ENCODE measurements at places on chromosomes 2 and 18.

- H3K4me3 ChIP-seq: no peak overlapping the region
- no peak for DNase-seq
- H3K27ac ChIP-seq: no peak overlapping the region
- H3K36me3 ChIP-seq: no peaks in the 10 kb centered on the region
Measured at GRCh38 chr18:64183665-64184064, 34.8 kb upstream of the LINC00305 start.

GRCh38 chr2:232973796-232974195, 39.3 kb downstream of the NGEF start:
- no peaks in the 10 kb centered on the region for H3K36me3 ChIP-seq
- H3K4me3 ChIP-seq: no peak overlapping the region
- DNase-seq: no peak
- no peaks in the 10 kb centered on the region for H3K27me3 ChIP-seq
- H3K27ac ChIP-seq: no peak overlapping the region

GRCh38 chr2:149152469-149152953, 114.0 kb downstream of the LYPD6B start:
- no peak overlapping the region for H3K4me3 ChIP-seq
- DNase-seq: no peak
- H3K4me1 ChIP-seq: no peaks in the 10 kb centered on the region
- H3K36me3 ChIP-seq: no peaks in the 10 kb centered on the region

- no peaks in the 10 kb centered on the region for H3K27me3 ChIP-seq
- no peak overlapping the region for H3K4me3 ChIP-seq
- no peak overlapping the region for H3K27ac ChIP-seq
- no peaks in the 10 kb centered on the region for H3K36me3 ChIP-seq
Measured at GRCh38 chr2:56309626-56310170, 125.9 kb downstream of the CCDC85A start.

DNA sequence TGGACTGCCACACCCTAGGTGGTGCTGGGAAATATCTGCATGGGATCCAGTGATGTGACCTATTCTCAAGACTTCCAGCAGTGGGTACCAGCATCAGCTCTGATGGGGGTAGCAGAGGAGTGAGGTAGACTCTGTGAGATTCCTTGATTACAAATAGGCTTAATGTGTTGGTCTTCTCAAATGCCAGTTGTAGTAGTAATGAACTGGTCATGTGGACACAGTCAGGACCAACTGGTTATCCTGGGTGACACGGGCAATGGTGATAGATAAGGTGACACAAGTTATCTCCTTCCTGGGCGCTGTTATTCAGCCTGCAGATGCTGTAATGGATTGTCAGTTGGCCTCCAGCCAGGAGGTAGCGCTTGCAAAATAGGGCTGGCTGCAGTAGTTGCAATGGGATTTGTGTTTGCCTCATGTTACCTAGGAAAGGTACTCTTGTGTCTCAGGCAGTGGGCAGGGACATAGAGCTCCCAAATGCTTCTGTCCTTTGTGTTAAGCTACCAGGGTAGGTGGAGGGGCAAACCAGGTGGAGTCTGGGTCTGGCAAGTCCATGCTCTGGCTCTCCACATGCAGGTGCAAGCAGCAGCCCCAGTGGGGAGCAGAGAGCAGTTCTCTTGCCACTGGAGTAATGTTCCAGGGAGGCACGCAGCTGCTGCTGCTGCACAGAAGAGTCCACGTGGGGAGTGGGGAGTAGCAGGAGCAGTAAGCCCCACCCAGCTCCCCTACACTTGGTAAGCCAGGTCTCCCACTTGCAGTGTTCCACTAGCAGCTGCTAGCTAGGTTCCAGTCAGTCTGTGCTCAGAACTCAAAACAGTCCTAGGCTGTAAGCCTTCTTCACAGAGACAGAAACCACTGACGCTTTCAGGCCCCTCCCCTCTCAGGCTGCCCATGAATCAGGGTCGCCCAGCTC, 505.4 kb upstream of the DDX18 start:
- no peak overlapping the region for H3K27ac ChIP-seq
- H3K4me1 ChIP-seq: no peaks in the 10 kb centered on the region
- no peak for DNase-seq
- H3K36me3 ChIP-seq: no peaks in the 10 kb centered on the region
- H3K4me3 ChIP-seq: no peak overlapping the region

- peaks cover 35% of the 10 kb centered on the region for H3K36me3 ChIP-seq
- H3K27ac ChIP-seq: no peak overlapping the region
- no peak for DNase-seq
- H3K4me1 ChIP-seq: no peaks in the 10 kb centered on the region
- H3K4me3 ChIP-seq: no peak overlapping the region
Measured at GRCh38 chr18:63402246-63403162, 19.8 kb downstream of the VPS4B start.

DNA sequence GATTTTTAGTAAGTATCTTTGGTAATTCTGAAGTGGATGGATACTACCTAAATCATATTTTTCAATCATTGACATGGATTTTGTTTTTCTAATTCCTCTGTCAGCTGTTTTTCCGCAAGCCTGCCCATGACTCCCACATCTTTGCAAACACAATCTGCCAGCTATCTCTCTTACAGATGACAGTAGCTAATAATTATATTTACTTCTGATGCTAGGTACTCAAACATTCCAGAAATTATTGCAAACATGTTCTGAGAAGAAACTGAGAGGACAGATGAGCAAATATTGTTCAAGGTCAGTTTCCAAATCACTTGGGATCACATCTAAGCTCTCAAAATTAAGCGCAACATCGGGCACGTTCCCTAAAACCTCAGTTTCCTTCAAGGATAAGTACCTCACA, 270.0 kb upstream of the CDH19 start:
- no peaks in the 10 kb centered on the region for H3K36me3 ChIP-seq
- DNase-seq: no peak
- no peaks in the 10 kb centered on the region for H3K4me1 ChIP-seq
- no peak overlapping the region for H3K4me3 ChIP-seq
- H3K27me3 ChIP-seq: no peaks in the 10 kb centered on the region
- no peak overlapping the region for H3K27ac ChIP-seq
